ENCODE measurements at places on chromosomes 4 and X. TPM values are rescaled to one million over a fixed set of nuclear protein-coding genes. Genes with fewer than 3 reads are reported as not detected.

DNA sequence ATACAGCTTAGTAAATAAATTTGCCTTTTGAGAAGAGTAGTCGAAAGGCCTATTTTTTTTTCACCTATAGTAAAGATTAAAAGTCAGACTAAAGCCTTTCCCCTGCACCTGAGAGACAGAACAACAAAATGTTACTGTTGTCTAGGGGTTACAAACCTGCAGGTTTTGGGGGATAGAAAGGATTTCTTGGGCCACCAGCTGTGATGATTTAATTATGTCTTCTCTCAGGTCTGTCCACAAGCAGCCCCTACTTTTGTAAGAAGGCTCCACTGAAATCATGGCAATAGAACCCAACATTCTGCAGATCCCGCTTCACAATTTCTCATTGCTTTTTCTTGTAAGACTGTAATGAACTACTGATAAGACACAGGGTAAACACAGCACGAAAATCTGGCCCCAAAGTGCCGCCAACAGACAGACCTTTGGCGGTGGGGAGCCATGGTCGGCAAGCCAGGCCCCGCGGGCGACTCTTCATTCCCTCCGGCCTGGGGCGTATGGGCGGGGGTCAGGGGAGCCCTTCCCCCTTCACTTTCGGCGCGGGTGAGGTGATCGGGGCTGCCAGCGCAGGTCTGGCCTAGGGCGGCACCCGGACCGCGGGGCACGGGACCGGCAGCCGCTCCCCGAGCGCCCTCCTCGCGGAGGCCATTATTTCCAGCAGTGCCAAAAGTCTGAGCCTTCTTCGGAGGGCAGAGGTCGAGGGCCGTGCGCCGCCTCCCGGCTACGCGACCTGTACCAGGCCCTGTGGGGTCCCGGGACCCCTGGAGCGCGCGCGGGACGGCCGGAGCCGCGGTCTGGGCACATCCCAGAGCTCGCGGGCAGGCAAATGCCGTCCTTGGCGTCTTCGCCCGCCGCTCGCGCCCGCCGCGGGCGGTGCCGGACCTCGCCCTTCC lies 812 bp upstream of the KDM6A start:
- peak; percentile 70 for DNase-seq
- peak overlapping the region; percentile 69 for H3K4me3 ChIP-seq
- no peaks in the 10 kb centered on the region for H3K27me3 ChIP-seq
- H3K36me3 ChIP-seq = no peaks in the 10 kb centered on the region
- H3K27ac ChIP-seq = peak overlapping the region; percentile 59
- H3K4me1 ChIP-seq = no peaks in the 10 kb centered on the region

DNA sequence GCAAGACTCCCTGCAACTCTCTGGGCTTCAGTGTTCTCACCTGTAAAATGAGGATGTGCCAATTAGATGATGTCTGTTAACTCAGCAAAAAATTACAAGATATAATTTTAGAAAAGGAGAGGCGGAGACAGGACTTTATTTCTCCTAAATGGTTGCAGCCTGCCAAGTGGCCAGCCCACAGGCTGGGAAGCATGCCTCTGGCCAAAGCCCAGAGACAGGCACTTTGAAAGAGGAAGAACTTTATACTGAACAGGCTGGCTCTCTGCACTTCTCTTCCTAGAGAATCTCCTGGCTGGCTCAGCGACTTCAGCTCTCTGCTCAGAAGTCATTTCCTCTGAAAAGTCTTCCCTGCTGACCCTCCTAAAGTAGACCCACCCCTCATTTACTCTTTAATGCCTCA lies 3.7 kb downstream of the PRDM5 start:
- peaks cover 3% of the 10 kb centered on the region for H3K4me1 ChIP-seq
- H3K36me3 ChIP-seq = no peaks in the 10 kb centered on the region
- no peaks in the 10 kb centered on the region for H3K27me3 ChIP-seq
- no peak for DNase-seq
- no peak overlapping the region for H3K4me3 ChIP-seq
- H3K27ac ChIP-seq = no peak overlapping the region

DNA sequence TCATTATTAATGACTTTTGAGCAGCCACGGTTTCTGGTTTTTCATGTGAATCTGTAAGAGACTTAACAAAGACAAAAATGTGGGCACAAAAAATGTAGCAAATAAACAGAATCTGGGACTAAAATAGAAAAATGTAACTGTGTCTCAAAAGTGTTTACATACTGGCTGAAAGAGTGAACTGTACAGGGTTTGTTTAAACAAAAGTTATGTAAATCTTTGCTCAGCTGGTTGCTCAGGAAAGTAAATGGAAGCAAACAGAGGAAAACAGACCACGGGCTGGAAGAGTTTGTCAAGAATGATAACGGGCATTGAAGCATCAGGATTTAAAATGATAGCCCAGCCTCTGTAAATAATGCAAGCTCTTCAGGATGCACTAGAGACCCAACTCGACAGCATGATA lies 921.8 kb upstream of the FTHL17 start:
- no peaks in the 10 kb centered on the region for H3K27me3 ChIP-seq
- H3K27ac ChIP-seq = no peak overlapping the region
- DNase-seq = no peak
- no peaks in the 10 kb centered on the region for H3K36me3 ChIP-seq

DNA sequence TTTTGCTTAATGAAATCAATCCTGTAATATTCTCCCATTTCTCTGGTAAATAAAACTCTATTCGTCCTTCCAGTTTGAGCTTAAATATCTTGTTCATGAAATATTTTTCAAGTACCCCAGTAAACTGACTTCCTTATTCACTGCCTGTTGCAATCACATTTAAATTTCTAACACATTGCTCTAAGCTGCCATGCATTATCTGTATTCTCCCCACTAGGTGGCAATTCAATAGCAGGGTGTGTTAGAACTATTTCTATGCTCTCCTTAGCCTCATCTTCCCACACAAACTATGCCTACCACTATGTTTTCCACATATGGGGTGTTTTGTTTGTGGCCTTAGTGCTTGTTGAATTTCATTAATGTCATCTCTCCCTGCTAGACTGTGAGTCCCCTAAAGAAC lies 377.1 kb upstream of the HS3ST1 start:
- peaks cover 5% of the 10 kb centered on the region for H3K4me1 ChIP-seq
- no peaks in the 10 kb centered on the region for H3K27me3 ChIP-seq
- H3K36me3 ChIP-seq = no peaks in the 10 kb centered on the region
- DNase-seq = no peak
- no peak overlapping the region for H3K4me3 ChIP-seq

GRCh38 chrX:24899391-24899790 lies 116.4 kb downstream of the ARX start:
- no peaks in the 10 kb centered on the region for H3K27me3 ChIP-seq
- H3K27ac ChIP-seq = no peak overlapping the region
- no peak for DNase-seq
- H3K4me3 ChIP-seq = no peak overlapping the region
- H3K4me1 ChIP-seq = no peaks in the 10 kb centered on the region
- H3K36me3 ChIP-seq = no peaks in the 10 kb centered on the region

- no peak for DNase-seq
- no peaks in the 10 kb centered on the region for H3K36me3 ChIP-seq
- no peaks in the 10 kb centered on the region for H3K27me3 ChIP-seq
- H3K27ac ChIP-seq = no peak overlapping the region
- H3K4me1 ChIP-seq = no peaks in the 10 kb centered on the region
- H3K4me3 ChIP-seq = no peak overlapping the region
Measured at GRCh38 chrX:1860936-1861594, 246.2 kb downstream of the ASMT start.

DNA sequence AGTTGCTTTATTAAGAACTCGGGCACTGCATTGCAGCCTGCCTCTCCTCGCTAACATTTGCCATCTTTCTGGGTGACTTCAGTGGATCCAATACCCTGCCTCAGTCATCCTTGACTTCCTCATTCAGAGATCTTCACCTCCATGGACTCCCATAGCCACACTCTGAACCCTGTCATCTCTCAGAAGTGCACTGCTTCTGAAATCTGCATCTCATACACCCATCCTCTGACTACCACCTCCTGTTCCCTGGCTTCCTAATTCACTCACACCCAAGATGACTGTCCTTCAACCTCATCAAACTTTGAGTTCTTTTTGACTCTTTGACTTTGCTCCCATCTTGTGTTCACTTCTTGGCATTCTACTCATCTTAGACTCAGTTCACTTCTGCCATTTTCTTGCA lies 25.3 kb upstream of the CYBB start:
- no peaks in the 10 kb centered on the region for H3K36me3 ChIP-seq
- DNase-seq = no peak
- no peaks in the 10 kb centered on the region for H3K4me1 ChIP-seq
- H3K27me3 ChIP-seq = no peaks in the 10 kb centered on the region

GRCh38 chr4:6109842-6110560 lies 90.3 kb downstream of the JAKMIP1 start:
- H3K27me3 ChIP-seq = no peaks in the 10 kb centered on the region
- no peaks in the 10 kb centered on the region for H3K36me3 ChIP-seq
- H3K27ac ChIP-seq = no peak overlapping the region
- DNase-seq = peak; percentile 68
- H3K4me1 ChIP-seq = no peaks in the 10 kb centered on the region

DNA sequence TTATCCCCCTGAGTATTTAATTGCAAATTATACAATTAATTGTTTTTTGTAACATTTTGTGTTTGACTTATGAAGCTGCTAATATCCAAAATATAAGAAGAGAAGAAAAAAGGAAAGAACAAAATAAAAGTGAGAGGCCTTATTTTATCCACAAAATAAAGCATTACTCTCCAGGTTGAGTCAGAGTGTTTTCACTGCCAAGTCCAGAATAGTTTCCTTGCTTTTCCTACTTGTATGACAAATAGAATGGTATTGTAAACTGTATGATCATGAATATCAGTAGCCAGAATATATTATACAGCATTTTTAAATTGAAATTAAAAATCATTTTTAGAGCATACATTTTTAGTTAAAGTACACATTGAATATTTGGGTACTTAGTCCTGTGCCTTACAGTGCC lies 237.8 kb downstream of the NDST4 start:
- no peak for DNase-seq
- H3K27ac ChIP-seq = no peak overlapping the region
- no peaks in the 10 kb centered on the region for H3K4me1 ChIP-seq
- H3K36me3 ChIP-seq = no peaks in the 10 kb centered on the region
- no peaks in the 10 kb centered on the region for H3K27me3 ChIP-seq
- no peak overlapping the region for H3K4me3 ChIP-seq

DNA sequence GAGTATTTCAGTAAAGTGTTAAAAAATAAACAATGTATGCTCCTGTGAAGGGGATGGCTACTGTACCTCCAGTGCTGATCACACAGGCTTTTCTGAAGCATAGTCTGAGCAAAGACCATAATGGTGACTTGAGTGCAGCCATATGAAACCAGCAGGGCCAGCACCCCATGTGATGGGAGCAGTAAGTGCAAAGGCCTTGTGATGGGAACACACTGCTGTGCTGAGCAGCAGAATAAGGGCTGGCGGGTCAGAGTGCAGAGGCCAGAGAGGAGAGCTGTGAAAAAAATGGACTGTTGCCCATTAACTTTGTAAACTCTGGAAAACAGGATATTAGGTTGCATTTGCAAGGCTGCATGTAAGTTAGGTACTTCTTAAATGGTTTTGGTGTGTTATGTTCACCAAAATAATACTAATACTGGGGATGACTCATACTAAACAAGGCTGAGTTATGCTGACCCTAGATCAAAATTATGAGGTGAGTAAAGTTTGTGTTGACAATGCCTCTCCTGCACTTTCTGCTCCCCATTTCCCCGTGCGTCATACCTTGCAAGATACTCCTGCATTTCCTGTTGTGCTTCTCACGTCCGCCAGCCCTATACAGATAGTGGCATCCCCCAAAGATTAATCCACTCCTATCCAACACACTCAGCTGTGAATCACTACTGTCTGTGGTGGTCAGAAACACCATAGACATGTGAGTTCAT lies 67.0 kb upstream of the FAM9A start:
- H3K36me3 ChIP-seq = no peaks in the 10 kb centered on the region
- H3K4me1 ChIP-seq = no peaks in the 10 kb centered on the region
- no peak overlapping the region for H3K27ac ChIP-seq
- no peak overlapping the region for H3K4me3 ChIP-seq
- H3K27me3 ChIP-seq = no peaks in the 10 kb centered on the region

GRCh38 chrX:133985164-133985966 lies at the start of gene GPC3:
TSS of gene GPC3 (minus strand) at chrX:133985594.
- no peaks in the 10 kb centered on the region for H3K27me3 ChIP-seq
- peak; percentile 75 for DNase-seq
- H3K27ac ChIP-seq = peak within 1 kb of the TSS; percentile 29
- no peaks in the 10 kb centered on the region for H3K36me3 ChIP-seq

GRCh38 chr4:61380865-61381264 lies 180.7 kb downstream of the ADGRL3 start:
- no peaks in the 10 kb centered on the region for H3K4me1 ChIP-seq
- no peak overlapping the region for H3K27ac ChIP-seq
- H3K27me3 ChIP-seq = no peaks in the 10 kb centered on the region
- DNase-seq = no peak
- H3K36me3 ChIP-seq = no peaks in the 10 kb centered on the region

DNA sequence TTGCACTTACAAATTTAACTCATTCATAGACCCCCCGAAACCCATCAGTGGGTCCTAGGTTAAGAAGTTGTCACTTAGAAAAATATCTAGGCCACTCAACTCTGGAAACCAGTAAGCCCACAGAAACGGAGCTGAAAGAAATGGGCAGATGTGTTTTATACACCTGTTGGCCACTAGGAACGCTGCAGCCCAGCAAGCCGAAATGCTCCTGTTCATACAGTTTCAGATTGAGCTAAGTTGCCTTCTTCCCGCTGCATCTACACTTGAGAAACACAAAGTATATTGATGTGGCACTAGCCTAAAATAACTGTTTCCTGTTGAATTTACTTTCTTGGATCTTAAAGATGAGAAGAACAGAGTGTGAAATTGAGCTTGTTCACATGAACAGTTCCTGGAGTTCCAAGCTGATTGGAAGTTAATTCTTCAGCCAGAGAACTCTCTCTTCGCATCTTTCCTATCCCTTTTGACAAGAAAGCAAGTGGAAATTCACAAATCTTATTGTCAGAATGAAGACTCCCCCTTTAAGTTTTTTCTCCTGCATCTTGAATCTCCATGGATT lies 174.1 kb downstream of the RBMX2 start:
- H3K4me3 ChIP-seq = no peak overlapping the region
- no peaks in the 10 kb centered on the region for H3K27me3 ChIP-seq
- DNase-seq = peak; percentile 10
- no peaks in the 10 kb centered on the region for H3K4me1 ChIP-seq
- H3K27ac ChIP-seq = no peak overlapping the region

GRCh38 chrX:110428144-110428543 lies 69.5 kb downstream of the RTL9 start:
- no peak overlapping the region for H3K4me3 ChIP-seq
- no peaks in the 10 kb centered on the region for H3K27me3 ChIP-seq
- H3K27ac ChIP-seq = no peak overlapping the region
- no peaks in the 10 kb centered on the region for H3K4me1 ChIP-seq
- H3K36me3 ChIP-seq = no peaks in the 10 kb centered on the region

GRCh38 chr4:98945297-98945850 lies 16.4 kb upstream of the EIF4E start:
- DNase-seq = no peak
- no peaks in the 10 kb centered on the region for H3K27me3 ChIP-seq
- H3K36me3 ChIP-seq = no peaks in the 10 kb centered on the region
- no peak overlapping the region for H3K27ac ChIP-seq
- H3K4me3 ChIP-seq = no peak overlapping the region

F11 gene
- not detected for total RNA-seq

PITX2 gene
- 82.8 TPM for total RNA-seq

USO1 gene
- total RNA-seq = 55.4 TPM

FHDC1 gene
- total RNA-seq = 1.4 TPM

BOD1L1 gene
- total RNA-seq = 37.2 TPM

MAP3K15 gene
- total RNA-seq = 1.5 TPM

ADH6 gene
- total RNA-seq = 9.1 TPM

Data from Caco-2 (cell line).